Breast epithelium (tissue), 4 donors: ENCODE measurements at places on chromosomes 7 and 10. TPM values are rescaled to one million over a fixed set of nuclear protein-coding genes. Genes with fewer than 3 reads are reported as not detected.

The LRMDA gene
- 17.1 TPM for total RNA-seq

The COMTD1 gene
- 28.5 TPM for total RNA-seq

The SPDYE5 gene
- total RNA-seq = not detected

The PDZD7 gene
- 0.66 TPM for total RNA-seq

The TMEM196 gene
- not detected for total RNA-seq

The PAX4 gene
- total RNA-seq = not detected

The TMEM236 gene
- 0.59 TPM for total RNA-seq

The GTPBP10 gene
- total RNA-seq = 27.2 TPM

The POLR2J2 gene
- 2.7 TPM for total RNA-seq

The ZNF735 gene
- not detected for total RNA-seq

The ADARB2 gene
- 0.32 TPM for total RNA-seq

GRCh38 chr7:25031432-25031831, 51.5 kb upstream of the OSBPL3 start:
- DNase-seq = no peak
- no peak overlapping the region for H3K4me3 ChIP-seq
- no peaks in the 10 kb centered on the region for H3K4me1 ChIP-seq
- no peaks in the 10 kb centered on the region for H3K27me3 ChIP-seq
- no peak overlapping the region for H3K27ac ChIP-seq

- no peaks in the 10 kb centered on the region for H3K27me3 ChIP-seq
- no peak overlapping the region for H3K27ac ChIP-seq
- no peak overlapping the region for H3K4me3 ChIP-seq
- no peaks in the 10 kb centered on the region for H3K36me3 ChIP-seq
These were observed 145.4 kb downstream of the ARHGAP22 start for GRCh38 chr10:48459270-48460150.

- H3K27me3 ChIP-seq = no peaks in the 10 kb centered on the region
- H3K27ac ChIP-seq = no peak overlapping the region
- no peaks in the 10 kb centered on the region for H3K36me3 ChIP-seq
- no peak for DNase-seq
These were observed 128.9 kb upstream of the FRMD4A start for GRCh38 chr10:14459665-14460064.

DNA sequence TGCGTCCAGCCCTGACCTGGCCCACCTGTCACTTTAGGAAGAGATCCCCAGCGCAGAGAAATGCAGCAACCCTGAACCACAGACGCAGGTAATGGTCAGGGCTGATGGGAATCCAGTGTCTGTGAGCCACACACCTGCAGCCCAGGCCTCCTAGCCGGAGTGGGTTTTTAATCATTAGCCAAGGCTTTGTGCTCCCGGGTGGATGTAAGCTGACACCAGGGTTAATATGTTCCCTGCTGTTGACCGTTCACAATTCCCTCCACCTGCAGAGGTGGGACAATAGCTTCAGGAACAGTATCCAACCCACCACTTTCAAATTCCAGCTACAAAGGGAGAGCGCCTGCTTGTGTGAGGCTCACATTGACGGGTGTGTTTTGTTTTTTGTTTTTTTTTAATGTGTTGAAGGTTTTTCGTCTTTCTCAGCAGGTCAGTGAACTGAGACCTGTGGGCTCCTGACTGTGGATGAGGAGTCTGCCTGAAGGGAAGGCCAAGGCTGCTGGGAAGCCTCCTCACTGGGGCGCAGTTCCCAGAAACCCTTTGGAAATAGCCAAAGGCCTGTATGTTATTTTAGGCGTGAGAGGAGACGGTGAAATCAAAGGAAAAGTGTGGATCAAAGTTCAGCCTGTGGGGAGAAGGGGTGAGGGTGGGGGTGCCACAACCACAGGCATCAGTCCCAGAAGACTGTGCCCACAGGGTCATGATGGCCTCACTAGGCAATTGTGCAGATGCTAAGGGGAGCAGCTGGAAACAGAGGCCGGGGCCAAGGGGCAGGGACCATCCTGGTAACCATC, 111.1 kb downstream of the TNS3 start:
- no peaks in the 10 kb centered on the region for H3K4me1 ChIP-seq
- no peak overlapping the region for H3K4me3 ChIP-seq
- H3K27me3 ChIP-seq = no peaks in the 10 kb centered on the region
- DNase-seq = no peak
- H3K27ac ChIP-seq = peak overlapping the region; percentile 55
- H3K36me3 ChIP-seq = no peaks in the 10 kb centered on the region

- no peaks in the 10 kb centered on the region for H3K4me1 ChIP-seq
- H3K36me3 ChIP-seq = no peaks in the 10 kb centered on the region
- H3K27me3 ChIP-seq = no peaks in the 10 kb centered on the region
- H3K27ac ChIP-seq = no peak overlapping the region
- DNase-seq = no peak
- H3K4me3 ChIP-seq = no peak overlapping the region
These were observed 53.9 kb downstream of the MYL10 start for GRCh38 chr7:101575168-101575567.

DNA sequence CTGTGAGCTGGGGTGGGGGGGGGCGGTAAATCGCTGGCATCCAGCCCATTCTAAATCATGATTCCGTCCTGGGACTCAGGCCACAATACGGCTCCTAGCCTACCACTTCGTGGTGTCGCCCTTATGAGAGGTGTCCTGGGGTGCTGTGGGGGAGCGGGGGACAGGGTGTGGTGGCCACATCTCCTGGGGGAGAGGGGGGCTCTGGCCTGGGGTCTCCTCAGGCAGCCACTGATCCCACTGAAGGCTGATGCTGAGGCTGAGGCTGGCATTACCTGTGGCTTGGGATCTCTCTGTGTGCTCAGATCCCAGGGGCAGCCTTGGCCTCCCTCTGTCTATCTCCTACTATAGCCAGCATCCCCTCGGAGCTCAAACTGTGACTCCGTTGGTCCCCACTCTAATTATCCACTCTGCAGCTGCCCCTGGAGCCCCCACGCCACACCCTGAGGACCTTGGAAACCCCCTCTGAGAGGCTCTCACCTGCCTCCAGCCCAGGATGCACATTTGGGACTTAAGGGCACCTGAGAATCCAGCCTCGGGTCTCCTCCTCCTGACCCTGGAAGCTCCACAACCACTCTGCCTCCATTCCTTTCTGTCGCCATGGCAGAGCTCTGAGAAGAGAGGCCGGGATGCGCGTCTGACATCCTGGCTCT, 249.3 kb upstream of the TCERG1L start:
- DNase-seq = no peak
- no peak overlapping the region for H3K4me3 ChIP-seq
- peaks cover 31% of the 10 kb centered on the region for H3K27me3 ChIP-seq

- DNase-seq = no peak
- no peak overlapping the region for H3K4me3 ChIP-seq
- H3K27ac ChIP-seq = peak overlapping the region; percentile 52
- no peaks in the 10 kb centered on the region for H3K27me3 ChIP-seq
- H3K4me1 ChIP-seq = no peaks in the 10 kb centered on the region
- no peaks in the 10 kb centered on the region for H3K36me3 ChIP-seq
These were observed 570.1 kb upstream of the MGMT start for GRCh38 chr10:128896963-128897362.

- peak; percentile 63 for DNase-seq
- no peaks in the 10 kb centered on the region for H3K36me3 ChIP-seq
- H3K4me3 ChIP-seq = no peak overlapping the region
- no peak overlapping the region for H3K27ac ChIP-seq
These were observed 181.6 kb upstream of the NEBL start for GRCh38 chr10:21078410-21079329.

DNA sequence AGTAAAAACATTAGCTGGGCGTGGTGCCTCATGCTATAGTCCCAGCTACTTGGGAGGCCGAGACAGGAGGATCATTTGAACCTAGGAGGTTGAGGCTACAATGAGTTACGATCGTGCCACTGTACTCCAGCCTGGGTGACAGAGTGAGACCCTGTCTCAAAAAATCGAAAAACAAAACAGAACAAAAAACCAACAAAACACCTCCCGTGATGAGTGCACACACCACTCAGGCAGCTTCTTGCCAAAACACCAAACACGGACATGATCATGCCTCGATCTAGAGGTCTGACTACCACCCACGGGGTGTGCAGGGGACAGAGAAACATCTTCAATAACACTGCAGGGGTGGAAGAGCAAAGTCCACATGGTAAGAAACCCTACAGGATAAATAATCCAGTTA, 44.4 kb downstream of the AMZ1 start:
- no peak overlapping the region for H3K4me3 ChIP-seq
- no peaks in the 10 kb centered on the region for H3K27me3 ChIP-seq
- no peaks in the 10 kb centered on the region for H3K4me1 ChIP-seq
- no peaks in the 10 kb centered on the region for H3K36me3 ChIP-seq
- DNase-seq = no peak

DNA sequence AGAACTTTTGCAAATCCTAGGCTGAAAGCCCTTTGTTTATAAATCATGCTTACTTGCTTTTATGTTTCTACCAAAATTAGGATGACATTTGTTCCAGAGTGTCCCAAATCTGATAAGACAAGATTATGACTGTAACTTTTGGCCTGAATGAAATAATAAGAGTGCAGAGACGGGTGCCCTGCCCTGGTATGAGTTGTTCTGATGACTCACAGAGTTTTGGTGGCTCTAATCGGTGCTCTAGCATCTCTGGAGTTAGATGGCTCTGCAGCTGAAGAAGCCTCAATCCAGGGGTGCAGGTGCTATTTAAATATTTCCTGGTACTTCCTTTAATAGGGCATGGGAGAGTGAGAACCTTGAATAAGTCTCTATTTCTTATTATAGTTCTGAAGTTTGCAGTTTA, 102.2 kb upstream of the ELMO1 start:
- H3K36me3 ChIP-seq = no peaks in the 10 kb centered on the region
- no peaks in the 10 kb centered on the region for H3K27me3 ChIP-seq
- no peak overlapping the region for H3K4me3 ChIP-seq
- DNase-seq = no peak

DNA sequence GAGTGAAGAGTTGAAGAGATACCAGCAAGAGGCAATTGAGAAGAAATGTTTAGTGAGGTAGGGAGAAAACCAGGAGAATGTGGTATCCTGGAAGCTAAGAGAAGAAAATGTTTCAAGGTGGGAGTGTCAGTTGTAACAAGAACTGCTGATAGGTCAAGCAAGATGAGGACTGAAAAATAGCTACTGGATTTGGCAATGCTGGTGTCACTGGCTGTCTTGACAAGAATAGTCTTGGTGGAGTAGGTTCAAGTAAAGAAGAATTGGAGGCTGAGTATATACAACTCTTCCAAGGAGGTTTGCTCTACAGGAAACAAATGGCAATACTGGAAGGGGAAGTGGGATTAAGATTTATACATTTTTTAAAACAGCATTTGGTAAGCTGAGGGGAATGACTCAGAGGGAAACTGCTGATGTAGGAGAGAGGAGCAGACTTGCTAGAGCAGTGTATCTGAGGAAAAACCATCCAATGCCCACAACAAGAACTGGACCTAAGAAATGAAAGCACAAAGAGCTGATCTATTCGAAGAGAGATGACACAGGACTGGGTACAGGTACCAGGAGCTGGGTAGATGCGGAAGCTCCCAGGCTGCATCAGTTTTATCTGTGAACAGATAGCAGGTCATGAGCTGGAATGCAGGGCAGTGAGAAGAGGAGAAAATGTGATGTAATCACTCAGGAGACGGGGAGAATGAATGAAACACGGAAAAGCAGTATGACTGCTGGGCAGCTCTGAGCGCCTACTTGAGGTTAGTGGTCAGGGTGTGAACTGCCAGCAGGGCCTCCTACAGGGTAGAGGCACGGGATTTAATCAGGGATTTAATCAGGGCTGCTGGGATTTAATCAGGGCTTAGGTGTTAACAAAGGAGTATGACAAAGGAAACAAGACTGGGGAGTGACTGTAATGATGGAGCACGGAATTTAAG, 34.5 kb downstream of the FAM25A start:
- no peak for DNase-seq
- H3K27me3 ChIP-seq = no peaks in the 10 kb centered on the region
- H3K36me3 ChIP-seq = no peaks in the 10 kb centered on the region
- H3K4me1 ChIP-seq = no peaks in the 10 kb centered on the region
- H3K4me3 ChIP-seq = no peak overlapping the region
- peak overlapping the region; percentile 2 for H3K27ac ChIP-seq

DNA sequence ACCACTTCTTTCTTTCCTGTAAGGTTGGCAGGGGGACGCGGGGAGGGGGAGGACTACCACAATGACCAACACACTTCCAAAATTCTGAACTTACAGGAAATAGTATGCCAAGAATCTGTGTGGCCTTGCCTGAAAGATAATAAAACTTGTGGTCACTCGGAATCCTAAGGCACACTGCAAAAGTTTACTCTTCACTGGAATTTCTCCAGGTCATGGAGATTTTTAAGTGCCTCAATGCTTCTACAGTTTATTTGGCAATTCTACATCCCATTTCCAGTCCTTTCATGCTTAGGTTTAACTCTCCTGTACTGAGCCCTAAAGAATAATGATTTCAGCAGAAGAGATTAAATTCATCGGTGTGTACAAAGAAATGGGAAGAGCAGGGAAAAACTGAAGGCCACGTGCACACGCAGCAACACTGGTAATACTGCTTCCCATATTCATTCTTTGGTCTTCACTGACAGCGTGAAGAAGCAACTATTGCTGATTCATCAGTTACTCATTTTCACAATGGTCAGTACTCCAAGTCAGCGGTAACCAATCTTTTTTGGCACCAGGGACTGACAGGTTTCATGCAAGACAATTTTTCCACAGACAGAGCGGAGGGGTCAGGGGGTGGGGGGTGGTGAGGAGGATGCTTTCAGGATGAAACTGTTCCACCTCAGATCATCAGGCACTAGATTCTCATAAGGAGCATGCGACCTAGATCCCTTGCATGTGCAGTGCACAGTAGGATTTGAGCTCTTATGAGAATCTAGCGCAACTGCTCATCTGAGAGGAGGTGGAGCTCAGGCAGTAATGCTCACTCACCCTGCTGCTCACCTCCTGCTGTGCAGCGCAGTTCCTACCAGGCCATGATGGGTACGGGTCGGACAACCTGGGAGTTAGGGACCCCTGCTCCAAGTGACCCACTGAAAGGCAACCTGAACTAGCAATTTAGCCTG, 9.8 kb downstream of the LARP4B start:
- H3K4me1 ChIP-seq = no peaks in the 10 kb centered on the region
- H3K4me3 ChIP-seq = no peak overlapping the region
- H3K27ac ChIP-seq = no peak overlapping the region
- DNase-seq = no peak

- no peaks in the 10 kb centered on the region for H3K27me3 ChIP-seq
- H3K27ac ChIP-seq = no peak overlapping the region
These were observed 33.9 kb downstream of the ANXA8 start for GRCh38 chr10:47449979-47450378.

DNA sequence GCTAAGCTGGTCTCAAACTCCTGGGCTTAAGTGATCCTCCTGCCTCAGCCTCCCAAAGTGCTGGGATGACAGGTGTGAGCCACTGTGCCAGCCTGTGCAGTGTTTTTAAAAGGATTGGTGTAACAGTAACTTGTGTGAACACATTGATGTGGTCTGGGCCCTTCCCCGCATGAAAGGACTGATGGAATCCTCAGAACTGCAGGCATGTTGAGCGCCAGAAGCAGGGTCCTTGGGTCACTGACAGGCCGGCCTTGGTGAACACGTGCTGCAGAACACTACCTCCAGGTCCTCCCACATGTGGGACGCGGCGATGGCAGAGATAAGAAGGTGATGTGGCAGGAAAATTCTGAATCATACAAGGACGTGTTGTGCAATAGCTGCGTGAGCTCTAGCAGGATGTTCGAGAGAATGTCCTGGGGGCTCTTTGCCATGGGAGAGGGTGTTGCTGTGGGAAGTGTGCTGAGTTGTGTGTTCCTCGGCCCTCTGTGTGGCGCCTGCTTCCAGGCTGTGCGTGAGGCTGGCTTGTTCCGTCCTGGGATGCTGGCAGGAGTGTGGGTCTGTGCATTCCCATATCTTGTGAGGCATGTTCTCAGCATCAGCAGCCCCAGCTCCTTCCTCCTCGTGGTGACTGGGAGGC, 68.2 kb downstream of the DNAJB6 start:
- H3K4me3 ChIP-seq = no peak overlapping the region
- H3K36me3 ChIP-seq = no peaks in the 10 kb centered on the region
- no peaks in the 10 kb centered on the region for H3K27me3 ChIP-seq
- no peak overlapping the region for H3K27ac ChIP-seq
- DNase-seq = peak; percentile 67
